ENCODE measurements at places on chromosomes 1 and 21.

- DNase-seq = no peak
These were observed 4.6 kb upstream of the TMEM51 start for GRCh38 chr1:15148941-15149340.

- DNase-seq = no peak
These were observed 51.3 kb upstream of the LRRN2 start for GRCh38 chr1:204736836-204737235.

- DNase-seq = no peak
These were observed 217.8 kb upstream of the HOOK1 start for GRCh38 chr1:59596956-59597355.

DNA sequence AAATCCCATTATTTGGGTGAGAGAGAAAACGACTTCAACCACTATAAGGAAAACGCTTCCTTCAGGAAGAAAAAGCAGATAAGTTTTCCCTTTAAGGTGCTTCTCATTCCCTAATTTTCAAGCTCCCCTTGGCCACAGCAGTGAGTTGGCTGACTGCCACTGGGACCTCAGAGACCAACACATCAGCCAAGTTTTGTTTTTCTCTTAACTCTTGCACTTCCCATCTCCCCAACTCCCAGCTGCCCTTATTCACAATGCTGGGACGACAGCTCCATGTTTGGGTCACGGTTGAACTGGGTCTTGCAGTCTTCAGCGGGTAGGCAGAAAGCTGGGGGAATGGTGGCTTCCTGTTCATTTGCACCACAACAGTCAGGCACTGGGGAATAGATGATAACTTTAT is 18.9 kb downstream of the SGIP1 start:
- DNase-seq = no peak

DNA sequence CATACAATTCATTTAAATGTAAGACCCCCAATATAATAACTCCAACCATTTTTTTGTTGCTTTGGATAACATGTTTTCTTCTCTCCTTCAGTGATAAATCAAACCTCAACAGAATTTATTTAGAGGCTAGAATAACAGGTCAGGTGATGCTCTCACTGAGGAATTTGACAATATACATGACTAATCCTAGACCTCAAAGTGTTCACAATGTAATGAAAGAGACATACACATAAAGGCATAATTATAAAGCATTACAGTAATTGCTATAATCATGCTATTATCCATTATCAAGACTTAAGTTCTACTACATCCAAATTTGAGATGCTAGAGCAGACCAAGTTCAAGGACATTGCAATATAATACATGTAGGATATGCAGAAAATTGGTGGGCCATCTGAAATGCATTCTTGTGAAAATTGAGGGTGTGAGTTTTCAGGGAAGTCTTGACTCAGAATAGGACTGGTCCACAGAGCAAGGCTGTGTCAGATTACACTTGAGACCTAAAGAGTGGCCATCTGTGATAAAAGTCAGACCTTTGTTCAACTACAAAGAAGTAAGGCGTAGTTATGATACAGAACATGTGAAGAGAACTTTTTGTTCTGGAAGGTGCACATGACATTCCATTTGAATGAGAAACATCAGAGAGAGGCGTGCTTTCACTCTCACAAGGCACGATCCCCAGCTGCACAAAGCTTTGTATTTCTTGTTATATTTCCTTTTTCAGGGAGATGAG is 45.5 kb downstream of the UTP25 start:
- no peak for DNase-seq

- no peak for DNase-seq
These were observed 52.3 kb downstream of the GRIK3 start for GRCh38 chr1:36981771-36982622.

DNA sequence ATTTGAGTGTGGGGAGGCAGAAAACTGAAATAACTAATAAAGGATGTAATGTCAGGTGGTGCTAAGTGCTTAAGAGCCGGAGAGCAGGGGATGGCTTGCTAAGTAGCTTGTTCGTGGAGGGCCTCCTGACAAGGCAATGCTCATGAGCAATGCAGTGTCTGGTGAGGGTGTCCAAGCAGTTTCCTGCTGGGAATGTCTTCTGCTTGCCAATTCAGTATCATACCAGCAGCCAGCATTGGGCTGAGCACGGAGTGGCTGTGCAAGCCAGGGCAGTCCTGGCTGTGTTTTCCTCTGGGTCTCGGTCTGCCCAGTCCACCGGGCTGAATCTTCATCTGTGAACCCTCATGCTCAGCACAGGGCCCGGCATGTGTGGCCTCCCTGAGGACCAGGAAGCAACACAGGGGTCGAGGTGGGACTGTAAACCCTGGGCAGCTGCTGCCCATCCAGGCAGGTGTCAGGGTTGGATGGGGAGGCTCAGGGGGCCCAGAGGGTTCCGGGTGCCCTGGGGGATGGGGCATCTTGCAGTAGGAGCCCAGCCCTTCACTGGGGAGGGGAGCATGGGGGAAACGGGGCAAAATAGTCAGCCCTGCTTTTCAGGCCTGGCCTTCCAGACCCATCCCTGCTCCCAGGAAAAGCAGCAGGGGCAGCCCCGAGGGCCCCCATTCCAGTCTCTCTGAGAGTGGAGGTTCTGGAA is 27.5 kb downstream of the EDN2 start:
- no peak for DNase-seq

DNA sequence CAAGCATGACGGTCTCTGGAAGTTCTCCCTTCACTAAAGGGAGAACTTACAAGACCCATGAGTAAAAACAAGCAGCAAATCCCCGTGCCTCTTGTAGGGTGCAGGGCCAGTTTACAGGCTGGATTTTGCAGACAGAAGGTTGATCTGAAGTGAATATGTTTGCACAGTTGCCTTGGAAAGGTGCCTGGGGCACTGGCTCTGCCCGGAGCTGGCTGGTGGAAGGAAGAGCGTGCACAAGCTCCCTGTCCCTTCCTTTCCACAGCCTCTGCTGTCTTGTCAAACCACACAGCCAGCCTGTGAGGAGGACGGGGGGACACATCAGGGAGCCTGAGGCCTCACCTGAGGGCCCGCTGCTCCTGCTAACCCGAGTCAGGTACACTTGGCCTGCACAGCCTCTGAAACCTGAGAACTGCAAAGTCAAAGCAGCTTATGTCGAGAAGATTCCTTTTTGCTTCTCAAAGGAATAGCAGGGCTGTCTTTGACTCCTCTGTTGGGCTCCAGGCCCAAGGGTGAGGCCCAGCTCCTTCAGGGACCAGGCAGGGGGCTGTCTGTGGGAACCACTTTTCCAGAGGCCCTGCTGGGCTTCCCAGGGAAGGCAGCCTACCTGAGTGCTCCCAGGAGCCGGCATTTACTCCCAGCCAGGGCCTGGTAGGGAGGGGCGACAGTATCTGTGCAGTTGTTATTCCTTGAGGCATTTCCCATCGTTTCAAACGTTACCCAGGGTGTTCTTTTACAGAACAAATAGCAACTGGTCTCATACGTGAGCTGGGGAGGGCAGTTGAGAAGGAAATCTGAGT is 251.5 kb downstream of the SIPA1L2 start:
- no peak for DNase-seq

GRCh38 chr1:12153181-12153785 is 13.5 kb upstream of the TNFRSF1B start:
- DNase-seq = no peak

- no peak for DNase-seq
These were observed 74.5 kb downstream of the C1orf21 start for GRCh38 chr1:184461321-184461720.

DNA sequence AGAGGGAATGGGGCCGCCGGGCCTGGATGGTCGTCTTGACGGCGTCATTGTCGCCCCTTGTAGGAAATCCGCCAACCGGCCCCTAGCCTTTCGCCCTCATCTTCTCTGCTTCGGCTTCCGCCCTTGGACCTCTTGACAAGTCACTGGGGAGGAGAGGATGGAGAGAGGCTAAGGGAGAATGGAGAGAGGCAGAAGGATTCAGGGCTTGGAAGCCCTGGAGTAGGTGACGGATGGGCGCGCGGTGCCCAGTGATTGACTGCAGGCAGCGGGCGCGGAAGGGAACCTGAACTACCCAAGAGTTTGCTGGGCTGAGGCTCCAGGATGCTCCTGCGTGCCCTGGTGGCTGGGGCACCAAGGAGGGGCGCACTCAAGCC is 651 bp downstream of the PDE4B start:
- DNase-seq = no peak

DNA sequence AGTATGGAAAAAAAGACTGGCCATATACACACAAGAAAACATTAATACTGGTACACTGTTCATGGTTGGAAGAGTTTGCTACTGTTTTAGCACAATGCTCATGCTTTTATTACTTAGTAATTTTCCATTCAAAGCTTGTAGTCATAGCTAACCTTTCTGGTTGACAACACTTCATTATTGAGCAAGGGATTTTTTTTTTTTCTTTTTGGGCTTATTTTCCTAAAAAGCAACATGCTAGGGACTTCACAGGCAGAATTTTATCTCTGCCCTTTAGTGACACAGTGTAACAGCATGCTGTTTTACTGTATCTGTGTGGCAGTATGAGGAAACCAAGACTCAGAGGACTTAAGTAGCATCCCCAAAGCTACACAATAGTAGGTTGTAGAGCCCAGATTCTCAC is 58.5 kb downstream of the FGGY start:
- DNase-seq = no peak

DNA sequence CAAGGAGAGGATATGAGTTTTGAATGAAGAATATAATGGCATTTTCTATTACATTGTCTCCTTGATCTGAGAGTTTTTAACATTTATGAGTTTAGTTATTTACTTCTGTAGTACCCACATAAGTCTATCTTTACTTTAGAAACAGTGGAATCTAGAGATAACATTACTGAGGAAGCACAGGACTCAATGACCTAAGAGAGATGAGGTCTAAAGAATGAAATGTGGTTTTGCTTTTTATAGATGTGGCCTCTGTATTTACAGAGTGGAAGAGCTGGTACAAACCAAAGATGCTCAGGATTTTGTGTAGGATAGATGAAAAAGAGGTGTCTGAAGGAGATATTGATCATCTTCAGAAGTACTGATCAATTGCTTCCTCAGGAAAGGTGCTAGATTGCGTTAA is 177.3 kb downstream of the KCTD3 start:
- DNase-seq = no peak

- no peak for DNase-seq
These were observed 261.2 kb downstream of the PTPRU start for GRCh38 chr1:29497395-29498125.

GRCh38 chr1:23577056-23578004 is 18.0 kb upstream of the ID3 start:
- DNase-seq = no peak

DNA sequence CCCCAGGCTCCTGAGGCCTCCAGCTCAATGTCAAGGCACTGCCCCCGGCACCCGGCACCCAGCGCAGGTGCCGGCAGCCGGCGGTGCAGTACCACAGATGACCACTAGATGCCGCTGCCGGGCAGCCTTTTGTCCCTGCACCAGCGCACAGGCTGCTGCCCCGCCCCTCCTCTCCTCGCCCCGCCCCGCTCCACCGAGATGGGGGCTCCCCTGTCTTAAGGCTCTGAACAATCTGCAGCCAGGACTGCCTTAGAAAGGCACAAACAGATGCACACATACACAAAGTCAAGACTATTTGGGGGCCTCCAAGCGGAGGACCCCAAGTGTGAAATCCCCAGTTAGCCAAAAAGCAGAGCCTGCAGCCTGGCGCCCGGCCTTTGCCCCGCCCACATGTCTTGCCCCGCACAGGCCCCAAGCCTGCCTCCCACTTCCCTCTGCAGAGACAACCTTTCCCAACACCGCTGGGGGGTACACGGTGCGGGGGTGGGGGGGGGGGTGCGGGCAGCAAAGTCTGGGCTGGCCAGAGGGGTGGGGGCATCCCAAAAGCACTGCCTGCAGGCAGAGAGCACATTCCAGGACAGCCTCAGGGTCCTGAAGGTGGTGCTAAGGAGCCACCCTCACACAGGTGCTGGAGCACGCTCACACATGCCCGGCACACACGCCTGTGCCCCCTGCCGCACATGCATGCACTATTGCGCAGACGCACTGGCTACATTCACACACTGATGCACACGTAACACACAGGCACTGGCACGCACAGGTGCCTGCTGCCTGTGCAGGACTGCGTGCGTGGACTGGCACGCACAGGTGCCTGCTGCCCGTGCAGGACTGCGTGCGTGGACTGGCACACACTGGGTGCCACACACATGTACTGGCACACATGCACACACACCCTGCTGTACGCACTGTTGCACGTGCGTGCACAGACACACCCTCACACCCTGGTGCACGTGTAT is 37.1 kb downstream of the ARHGEF16 start:
- DNase-seq = peak; percentile 46

DNA sequence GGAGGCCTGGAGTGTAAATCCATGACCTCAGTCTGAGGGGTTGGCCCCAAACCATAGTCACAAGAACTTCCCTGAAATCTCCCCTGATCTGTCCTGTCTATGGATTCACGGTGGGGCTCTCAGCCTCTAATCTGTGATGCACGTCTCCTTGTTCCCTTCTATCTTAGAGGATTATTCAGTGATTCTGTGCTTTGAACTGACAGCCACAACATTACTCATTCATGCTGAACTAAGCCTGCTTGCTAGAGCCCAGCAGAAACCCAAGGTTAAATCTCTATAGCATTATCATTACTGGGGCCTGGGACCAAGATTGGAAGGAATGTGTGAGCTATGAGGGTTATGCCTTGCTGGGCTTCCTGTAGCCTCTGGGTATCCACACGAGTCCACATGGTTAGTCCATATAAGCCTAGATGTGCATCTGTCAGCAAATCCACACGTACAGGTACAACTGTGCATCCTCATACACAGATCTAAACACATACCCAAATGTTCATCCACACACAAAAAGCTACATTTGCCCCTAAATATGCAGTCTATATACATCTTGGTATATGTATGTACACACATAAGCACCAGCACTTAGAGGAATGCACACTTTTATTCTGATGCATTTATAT is 22.4 kb upstream of the MAGOH start:
- no peak for DNase-seq

DNA sequence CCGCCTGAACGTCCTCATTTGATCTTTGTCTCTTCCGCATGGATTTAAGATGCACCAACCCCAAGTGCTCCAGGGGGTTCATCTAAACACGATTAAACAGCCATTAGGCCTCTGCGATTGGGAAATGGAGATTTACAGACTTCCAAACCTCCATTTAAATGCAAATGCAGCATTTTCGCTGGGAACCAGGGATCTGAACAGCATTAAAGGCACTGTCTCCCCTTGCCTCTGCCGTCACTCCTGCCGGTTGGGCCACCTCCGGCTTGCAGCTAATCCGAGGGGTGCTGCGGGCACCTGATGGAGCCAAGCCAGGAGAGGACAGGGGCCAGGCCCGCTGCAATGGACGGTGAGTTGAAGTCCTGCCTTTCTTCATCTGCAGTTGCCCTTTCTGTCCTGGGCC is 70.3 kb upstream of the KLHDC7A start:
- DNase-seq = no peak

DNA sequence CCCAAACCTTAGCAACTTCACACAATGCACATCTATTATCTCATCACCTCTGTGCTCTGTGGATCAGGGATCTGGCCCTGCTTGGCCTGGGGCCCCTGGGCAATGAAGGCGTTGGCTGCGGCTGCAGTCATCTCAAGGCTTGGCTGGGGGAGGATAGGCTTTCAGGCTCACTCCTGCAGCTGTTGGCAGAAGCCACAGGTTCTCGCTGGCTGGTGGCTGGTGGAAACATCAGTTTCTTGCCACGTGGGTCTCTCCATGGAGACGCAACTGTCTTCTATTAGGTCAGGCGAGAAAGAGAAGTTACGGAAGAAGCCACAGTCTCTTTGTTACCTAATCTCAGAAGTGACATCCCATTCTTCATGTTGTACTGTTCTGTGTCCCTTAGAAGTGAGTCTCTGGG is 3.6 kb upstream of the NPPA start:
- no peak for DNase-seq
